ENCODE measurements at places on chromosomes 6 and 20.

DNA sequence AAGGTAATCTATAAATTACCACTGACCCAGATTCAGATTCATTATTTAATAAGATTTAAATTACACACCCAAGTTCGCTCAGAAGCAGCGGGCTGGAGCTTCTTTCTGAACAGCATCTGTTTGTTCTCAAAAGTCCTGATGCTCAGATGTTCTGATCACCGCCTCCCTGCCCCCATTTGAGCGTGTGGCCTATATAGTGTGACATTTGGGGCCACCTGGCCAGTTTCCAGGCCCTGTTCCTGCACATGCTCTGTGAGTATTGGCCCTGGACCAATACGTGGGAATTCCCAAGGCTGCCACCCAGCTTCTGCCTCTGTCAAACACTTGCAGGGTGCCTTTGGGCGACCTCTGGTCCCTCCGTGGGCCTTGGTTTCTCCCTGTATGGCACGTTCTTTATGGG lies 228.8 kb downstream of the TFAP2C start:
- no peak for DNase-seq

GRCh38 chr6:109073344-109074132 lies 21.1 kb downstream of the SESN1 start:
- peak; percentile 28 for DNase-seq

- DNase-seq: peak; percentile 7
Observed at GRCh38 chr6:144675231-144675861, 390.2 kb downstream of the UTRN start.

DNA sequence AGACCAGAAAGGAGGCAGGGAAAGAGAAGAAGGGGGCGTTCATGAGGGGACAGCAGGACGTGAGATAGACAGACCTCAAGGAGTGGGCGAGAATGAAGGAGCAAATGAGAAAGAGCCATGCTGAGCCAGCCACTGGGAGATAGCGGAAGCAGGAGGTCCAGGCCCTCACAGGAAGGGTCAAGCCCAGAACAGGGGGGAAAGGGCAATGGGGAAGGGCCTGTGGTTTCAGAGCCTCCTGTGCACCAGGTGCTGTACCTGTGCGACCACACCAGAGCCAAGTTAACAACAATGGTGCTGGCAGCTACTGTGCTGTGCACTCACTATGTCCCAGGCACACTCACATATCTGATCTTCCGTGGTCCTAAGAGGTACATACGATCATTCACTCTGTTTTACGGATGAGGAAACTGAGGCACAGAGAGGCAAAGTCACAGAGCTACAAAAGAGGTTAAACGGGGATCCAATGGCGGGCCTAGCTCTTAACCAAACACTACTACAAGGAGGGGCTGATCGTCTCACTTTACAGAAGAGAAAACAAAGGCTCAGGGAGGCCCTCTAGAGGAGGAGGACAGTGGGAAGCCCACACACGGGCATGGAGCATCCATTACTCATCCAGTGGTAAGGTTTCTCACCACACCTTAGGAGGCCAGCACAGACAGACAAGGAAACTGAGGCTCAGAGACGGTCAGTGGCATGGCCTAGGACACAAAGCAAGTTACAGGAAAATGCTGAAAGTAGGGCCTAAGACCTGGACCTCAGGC lies 129.1 kb downstream of the PREX1 start:
- DNase-seq: no peak

DNA sequence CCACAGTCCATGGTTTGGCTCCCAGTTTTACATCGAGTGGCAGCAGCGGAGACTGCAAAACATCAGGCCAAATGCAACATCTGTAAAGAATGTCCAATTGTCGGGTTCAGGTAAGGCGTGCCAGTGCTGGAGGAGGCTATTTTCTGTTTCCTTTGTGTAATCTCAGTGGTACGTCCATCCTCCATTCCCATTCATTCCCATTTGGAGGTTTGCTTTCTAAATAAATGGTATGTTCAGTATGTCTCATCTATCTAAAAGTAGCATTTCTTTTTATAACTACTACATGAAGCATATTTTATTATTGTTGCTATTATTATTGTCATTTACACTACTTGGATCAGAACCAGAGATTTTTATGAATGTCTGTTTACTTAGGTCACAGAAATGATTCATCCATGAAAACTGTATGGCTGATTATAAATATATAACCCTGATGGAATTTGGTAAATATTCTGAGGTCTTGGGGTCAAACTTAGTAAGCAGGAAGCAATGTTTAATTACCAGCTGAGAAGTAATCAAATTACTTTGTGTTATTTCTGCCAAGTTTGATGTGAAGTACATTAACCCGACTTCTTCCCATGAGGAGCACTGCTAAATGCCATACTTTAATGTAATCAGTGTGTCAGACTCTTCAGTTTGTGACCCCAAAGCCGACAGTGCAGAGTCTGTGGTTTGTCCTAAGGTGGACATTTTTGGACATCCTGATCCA lies 512.9 kb downstream of the UTRN start:
- peak; percentile 36 for DNase-seq

DNA sequence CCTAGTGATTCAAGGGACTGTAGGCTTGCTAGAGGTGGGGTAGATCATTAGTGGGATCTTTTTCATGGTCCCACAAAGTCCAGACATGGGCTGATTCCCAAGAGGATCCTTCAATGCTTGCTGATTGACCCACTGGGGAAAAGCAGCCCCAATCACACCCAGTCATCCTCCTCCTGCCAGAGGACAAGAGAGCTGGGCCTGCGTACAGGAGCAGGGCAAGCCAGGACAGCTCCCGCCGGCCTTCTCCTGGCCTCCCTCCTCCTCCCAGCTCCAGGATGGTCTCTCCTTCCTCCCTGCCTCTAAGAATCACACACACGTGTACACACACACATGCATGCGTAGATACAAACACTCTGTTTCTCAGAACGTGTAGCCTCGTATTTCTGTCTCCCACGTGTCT lies 27.0 kb downstream of the KCNK15 start:
- DNase-seq: no peak

- no peak for DNase-seq
Observed at GRCh38 chr20:2889209-2889608, 15.9 kb downstream of the PTPRA start.
